ENCODE measurements at places on chromosomes 1 and 21.

DNA sequence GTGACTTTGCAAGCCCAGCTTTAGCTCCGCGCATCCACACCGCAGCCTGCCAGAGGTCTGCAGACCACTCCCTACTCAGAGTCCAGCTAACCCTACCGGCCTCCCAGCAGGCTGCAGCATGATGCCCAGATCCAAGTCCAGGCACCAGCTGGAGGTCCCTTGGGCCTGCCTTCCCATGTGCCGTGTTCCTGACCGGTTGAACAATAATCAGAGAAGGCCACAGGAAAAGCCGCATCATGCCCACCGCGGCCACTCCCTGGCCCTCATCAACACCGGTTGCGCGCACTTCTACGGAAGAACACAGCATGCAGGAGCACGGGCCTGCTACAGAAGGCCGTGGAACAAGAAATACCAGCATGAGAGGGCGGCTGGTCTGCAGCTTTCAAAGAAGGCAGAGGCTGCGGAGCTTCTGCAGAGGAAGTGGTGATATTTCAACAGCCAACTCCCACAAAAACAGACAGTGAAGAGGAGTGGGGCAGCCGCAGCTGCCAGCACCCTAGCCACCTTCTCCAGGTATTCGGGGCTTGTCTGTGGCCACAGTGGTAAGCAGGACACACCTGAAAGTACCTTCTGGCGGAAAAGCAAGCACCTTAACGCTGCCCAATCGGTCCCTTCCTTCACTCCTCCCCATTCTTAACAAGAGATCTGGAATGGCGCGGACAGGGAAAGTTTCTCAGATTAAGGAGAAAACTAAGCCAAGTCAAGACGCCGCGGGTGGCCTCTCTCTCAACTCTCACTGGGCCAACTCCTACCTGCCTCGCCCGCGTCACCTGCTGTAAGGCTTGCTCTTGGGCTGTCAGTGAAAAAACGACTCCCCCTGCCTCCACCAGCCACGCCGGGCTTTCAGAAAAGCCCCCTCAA is 1.5 kb downstream of the PGBD5 start:
- no peak for DNase-seq

GRCh38 chr1:182664296-182664695 is 20.1 kb downstream of the RGS8 start:
- no peak for DNase-seq

DNA sequence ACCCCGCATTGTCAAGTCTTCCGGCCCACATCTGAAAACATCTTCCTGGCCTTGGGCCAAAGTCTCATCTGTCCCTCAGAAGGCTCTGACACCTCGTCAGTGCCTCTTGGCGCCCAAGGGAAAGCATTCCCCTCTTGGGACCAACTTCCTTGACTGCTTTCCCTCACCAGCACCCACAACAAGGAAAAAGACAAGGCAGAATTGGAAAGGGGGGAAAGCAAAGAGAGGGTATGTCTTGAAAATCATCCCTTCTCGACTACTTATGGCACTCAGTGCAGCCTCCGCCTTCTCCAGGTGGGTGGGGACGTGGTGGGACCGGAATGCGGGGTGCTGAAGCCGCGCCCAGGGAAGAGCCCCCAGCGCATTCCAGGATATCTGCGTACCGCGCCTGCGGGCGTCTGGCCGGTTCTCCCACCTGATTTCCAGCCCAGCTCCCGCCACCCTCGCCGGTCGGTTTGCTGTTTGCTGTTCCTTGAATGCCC is 554 bp upstream of the SLC39A1 start:
- no peak for DNase-seq

DNA sequence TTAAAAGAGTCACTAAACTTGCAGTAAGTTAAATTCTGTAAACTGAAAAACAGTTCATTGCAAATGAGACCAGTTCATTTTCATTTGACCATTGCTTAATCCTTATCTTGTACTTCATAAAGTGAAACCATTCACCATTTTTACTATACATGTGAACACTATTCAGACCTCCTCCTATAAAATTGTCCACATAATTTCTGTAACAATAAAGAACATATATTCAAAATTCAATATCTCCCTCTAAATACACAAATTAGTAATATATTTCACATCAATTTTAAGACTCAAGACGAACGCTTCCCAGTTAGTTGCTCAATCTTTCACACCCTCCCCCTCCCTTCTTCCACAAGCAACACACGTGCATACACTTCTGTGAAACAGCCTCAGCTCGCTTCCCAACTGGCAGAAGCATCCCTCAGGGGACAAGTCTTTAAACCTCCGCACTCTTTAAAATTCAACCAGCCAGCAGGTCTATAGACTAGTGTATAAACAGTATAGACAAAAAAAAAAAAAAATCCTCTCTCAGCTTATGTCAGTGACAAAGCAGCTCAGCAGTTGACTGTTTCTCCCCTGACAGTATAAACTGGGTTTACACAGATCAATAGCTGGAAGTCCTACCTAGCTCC is 99.6 kb downstream of the DENND1B start:
- DNase-seq: no peak

- no peak for DNase-seq
These were observed 90.6 kb upstream of the POU3F1 start for GRCh38 chr1:38137164-38137563.

DNA sequence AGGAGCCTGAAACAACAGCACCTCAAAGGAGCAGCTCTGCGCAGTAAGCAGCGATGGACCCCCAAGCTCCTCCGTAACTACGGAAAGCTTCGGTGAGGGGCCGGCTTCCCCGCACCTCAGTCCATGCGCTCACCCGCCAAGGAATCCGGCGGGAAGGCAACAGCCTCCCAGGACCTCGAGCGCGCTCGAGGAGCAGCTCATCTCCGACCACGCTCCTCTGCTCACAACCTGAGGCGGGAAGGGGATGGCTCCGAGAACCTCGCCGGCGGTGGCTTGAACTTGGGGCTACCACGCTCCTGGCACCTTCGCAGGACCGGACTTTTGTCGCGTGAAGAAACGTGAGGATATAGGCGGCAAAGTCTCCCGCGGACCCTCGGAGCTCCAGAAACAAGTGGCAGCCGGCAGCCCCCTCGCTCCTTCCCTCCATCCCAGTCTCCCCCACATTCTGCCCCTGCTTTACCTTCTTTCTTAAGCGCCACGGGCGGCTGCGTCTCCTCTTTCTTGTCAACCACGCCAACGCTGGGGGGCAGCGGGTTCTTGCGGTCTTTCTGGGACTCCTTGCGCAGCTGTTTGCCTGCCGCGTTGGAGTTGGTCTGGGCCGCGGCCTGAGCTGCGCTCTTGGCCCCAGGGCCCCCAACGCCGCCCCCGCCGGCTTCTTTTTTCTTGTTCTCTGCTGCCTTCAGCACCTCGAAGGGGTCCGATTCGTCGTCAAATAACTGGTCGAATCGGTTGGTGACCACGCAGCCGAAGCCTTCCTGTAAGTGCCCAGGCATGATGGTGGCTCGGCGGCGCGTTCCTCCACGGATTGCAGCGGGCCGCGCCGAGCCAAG is 459 bp downstream of the SERBP1 start:
- DNase-seq: no peak

GRCh38 chr1:21302747-21303715 is 12.8 kb upstream of the ECE1 start:
- no peak for DNase-seq

GRCh38 chr1:992362-992761 is 7.5 kb downstream of the HES4 start:
- no peak for DNase-seq

DNA sequence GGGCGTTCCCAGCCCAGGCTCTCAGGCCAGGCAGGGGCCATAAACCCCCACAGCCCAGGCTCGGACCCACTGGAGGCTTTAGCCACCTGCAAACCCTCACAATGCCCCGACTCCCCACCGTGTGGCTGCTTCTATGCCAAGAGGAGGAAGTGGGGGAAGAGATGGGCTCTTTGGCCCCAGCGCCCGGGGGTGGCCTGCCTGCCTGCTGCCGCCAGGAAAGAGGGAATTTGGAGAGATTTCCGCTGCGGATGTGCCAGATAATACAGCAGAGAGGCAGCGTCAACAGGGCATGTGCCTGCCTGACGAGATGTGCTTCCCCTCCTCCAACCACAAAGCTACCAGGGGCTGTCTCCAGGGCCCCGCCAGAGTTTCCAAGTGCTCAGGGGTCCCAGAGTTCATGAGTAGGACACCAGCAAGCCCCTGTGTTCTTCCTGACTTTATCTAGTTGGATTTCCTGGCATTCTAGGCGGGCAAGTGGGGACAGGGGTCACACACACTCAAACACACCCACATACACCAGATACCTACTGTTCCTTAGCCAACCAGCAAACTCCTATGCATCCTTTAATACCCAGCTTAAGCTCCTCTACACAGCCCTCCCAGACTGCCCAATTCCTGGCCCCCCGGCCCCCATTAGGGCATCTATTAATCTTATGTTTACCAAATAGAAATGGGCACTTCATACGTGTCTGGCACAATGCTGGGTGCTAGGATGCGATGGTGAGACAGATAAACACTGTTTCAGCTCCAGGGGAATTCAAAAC is 14.1 kb downstream of the EPHA2 start:
- no peak for DNase-seq

DNA sequence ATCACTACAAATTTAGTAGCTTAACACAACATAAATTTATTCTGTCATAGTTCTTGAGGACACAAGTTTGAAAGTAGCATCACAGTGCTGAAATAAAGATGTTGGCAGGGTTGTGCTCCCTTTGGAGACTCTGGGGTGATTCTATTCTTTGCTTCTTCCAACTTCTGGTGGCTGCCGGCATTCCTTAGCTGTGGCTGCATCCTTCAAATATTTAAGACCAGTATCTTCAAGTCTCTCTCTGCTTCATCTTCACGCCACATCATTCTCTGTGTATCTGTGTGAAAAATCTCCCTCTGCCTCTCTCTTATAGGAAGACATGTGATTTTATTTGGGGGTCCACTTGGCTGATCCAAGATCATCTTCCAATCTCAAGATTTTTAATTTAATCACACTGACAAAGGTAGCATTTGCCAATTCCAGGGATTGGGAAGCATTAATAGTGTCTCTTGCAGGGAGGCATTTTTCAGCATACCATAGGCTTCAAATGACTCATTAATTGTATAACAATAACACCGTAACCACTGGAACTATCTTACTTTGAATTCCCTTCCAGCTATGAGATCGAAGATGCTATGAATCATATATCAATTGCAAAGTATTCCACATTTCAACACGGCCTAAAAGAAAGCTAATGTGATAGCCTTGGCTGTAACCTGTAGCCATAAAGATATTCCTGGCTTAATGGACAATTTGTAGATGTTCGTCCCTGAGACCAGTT is 74.6 kb downstream of the DPT start:
- no peak for DNase-seq

- no peak for DNase-seq
These were observed 118.0 kb downstream of the IER5 start for GRCh38 chr1:181206513-181206912.

- no peak for DNase-seq
These were observed 22.1 kb downstream of the EDARADD start for GRCh38 chr1:236416165-236416564.

DNA sequence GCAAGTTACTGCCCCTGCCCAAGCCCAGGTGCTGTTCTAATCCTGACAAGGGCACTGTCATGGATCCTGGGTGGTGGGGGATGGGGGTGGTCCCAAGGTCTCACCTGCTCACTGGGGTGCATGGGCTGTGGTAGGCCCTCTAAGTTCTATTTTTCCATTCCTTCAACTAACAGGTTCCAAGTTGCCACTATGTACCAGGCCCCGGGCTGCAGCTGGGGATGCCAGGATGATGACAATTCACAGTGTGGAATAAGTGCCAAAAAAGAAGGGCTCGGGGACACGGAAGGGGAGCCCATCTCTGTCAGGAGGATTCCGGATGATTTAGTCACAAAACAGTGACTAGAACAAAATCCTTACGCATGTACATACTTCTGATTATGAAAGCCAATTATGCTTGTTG is 76.0 kb downstream of the STUM start:
- no peak for DNase-seq

DNA sequence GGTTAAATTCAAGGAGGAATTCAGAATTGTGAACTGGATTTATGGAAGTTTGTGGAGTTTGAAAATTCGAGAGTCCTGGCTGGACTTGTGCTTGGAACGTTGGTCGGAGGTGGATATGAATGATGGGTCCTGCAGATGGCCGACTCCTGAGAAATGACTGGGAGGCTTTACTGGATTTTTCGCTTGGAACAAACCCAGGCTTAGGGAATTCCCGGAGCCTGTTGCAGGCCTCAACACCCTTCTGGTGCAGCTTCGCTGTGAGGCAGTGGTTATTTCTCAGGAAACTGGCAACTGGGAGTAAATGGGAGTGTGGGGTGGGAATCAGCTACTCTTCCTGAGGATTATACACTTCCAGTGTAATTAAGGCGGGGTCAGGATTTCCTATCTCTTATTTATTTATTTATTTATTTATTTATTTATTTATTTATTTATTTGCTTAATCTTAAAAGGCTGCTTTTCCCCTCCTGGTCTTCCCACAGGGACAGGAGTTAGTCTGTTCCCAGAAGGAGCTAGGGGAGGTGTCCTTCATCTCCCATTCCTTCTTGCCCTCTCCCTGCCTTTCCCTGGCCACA is 21.1 kb downstream of the MAPKAPK2 start:
- no peak for DNase-seq

- DNase-seq: no peak
These were observed 161.0 kb upstream of the KAZN start for GRCh38 chr1:14437417-14437918.

GRCh38 chr1:51575406-51576084 is 41.3 kb upstream of the OSBPL9 start:
- no peak for DNase-seq

- DNase-seq: no peak
These were observed 7.3 kb upstream of the PMVK start for GRCh38 chr1:154943649-154944400.

DNA sequence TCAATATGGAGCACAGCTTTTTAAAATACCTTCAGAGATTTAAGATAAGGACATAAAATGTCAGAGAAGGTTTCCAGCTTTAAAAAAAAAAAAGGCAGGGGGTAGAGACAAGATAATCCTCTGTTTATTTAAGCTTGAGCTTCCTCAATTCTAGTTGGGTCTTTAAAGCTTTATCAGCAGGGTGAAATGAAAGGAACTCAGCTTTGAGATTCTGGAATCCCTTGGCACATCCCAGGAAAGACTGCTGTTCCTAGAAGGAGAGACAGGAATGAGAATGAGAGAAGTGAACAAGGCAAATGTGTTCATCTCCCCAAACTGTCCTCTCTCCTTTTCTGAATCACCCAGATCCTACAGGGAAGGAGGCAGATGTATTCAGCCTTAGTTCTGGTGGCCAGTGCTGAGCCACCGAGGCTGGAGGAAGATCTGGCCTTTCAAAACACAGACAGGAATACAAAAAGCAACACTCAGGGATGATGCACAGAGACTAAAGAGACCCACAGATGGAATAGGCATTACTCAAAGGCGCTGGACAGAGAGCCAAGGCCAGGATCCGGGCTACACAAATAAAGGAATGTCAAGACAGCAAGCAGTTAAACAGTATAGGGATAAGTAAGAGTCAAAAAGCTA is 385.8 kb upstream of the DUSP10 start:
- no peak for DNase-seq

- DNase-seq: no peak
These were observed 14.7 kb upstream of the KCNJ15 start for GRCh38 chr21:38242061-38242460.

- no peak for DNase-seq
These were observed 123.0 kb upstream of the L1TD1 start for GRCh38 chr1:62071695-62072094.

- no peak for DNase-seq
These were observed 38.7 kb downstream of the MIA3 start for GRCh38 chr1:222656391-222657155.
